Uterine smooth muscle cell (primary cell): ENCODE measurements at places on chromosomes 1 and 21. TPM values are rescaled to one million over a fixed set of nuclear protein-coding genes. Genes with fewer than 3 reads are reported as not detected.

Gene SLC2A1
- total RNA-seq, result 76.0 and 113 TPM in 2 replicates

Gene CTSK
- 199 and 485 TPM in 2 replicates for total RNA-seq

Gene OSBPL9
- 82.1 and 83.5 TPM in 2 replicates for total RNA-seq

Gene RAP1GAP
- 0.44 and 1.2 TPM in 2 replicates for total RNA-seq

Gene LCE1E
- total RNA-seq, result not detected in 2 replicates

Gene ITLN1
- not detected in 2 replicates for total RNA-seq
